Hematopoietic multipotent progenitor cell treated with erythropoietin and hydrocortisone succinate and interleukin-3 and kit ligand, for 8 days (in vitro differentiated cells): ENCODE measurements at places on chromosomes 13 and 19.

DNA sequence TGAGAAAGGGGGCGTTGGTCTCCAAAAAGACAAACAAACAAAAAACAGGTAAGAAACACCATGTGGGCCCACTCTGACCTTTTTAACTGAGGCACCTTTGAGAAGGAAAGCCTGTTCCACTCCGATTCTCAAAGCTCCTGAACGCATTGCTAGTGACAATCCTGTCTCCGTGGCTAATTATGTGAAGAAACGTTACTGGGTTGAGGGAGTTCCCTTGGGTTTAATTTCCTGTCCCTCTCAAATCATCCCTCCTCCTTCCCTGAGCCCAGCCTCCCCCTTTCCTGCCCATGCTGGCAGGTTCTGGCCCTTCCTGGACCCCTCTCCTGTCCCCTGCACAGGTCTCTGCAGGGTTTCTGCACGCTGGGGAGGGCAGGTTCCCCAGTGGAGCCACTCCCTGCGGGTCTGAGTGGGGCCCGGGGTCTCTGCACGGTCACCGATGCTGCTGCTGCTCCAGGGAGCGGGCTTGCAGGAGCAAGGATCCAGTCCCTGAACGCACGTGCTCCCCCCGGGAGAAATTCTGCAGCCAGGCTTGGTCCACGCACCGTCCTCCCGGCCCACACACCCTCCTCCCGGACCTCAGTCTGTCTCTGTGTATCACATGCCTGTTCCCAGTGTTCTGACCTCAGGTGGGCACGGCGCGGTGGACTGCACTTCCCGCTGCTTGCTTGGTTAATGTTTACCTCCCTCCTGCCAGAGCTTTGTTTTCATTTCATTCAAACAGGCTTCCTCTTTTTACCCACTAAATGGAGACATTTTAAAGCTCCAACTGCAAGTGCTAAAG is 76.4 kb upstream of the MCF2L start:
- no peak for DNase-seq

DNA sequence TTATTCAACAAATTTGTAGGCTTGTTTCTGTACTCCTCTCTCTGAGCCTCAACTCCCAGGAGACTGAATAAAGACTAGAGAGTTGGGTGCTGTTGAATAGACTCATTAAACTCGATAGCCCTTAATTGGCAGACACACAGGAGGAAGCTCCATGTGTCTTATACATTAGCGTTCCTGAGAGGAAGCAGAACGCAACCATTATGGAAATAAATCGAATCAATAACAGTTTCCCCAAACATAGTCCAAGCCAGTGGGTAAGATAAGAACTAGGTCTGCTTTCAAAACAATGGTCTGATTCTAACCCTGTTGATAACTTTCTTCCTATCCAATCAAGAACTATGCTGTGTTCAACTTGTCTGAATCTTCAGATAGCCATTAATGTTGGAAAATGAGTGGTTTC is 118.1 kb upstream of the FNDC3A start:
- DNase-seq = no peak

- no peak for DNase-seq
Measured at GRCh38 chr13:34587576-34587975, 354.5 kb upstream of the NBEA start.

DNA sequence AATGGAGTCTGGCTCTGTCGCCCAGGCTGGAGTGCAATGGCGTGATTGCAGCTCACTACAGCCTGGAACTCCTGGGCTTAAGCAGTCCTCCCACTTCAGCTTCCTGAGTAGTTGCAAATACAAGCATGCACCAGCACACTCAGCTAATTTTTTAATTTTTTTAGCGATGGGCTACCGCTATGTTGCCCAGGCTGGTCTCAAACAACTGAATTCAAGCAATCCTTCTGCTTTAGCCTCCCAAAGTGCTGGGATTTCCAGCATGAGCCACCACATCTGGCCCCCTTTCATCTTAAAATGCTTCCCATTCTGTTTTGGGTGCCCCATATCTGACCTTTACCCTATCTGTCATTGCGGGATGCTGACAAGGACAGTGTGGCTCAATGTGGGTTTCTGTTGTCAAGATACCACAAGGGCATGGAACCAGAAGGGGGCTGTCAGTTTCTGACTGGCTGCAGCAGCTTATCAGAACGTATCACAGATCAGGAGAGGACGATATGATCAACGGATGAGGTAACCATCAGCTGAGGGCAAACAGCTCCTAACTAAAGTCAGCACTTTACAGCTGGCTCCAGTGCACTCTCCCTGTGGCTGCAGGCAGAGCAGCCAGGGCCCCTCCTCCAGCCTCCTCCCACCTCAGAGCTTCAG is 32.4 kb downstream of the GPR42 start:
- DNase-seq = peak; percentile 70

GRCh38 chr13:101416181-101417042 is at the start of gene NALCN:
Gene NALCN, minus strand, starts transcription at chr13:101416508. Its CDS starts 17,382 bp downstream, at chr13:101399126.
- DNase-seq = no peak

GRCh38 chr13:48489666-48490065 is 43.2 kb downstream of the RCBTB2 start:
- no peak for DNase-seq
